ENCODE measurements at places on chromosomes 3 and 15.

DNA sequence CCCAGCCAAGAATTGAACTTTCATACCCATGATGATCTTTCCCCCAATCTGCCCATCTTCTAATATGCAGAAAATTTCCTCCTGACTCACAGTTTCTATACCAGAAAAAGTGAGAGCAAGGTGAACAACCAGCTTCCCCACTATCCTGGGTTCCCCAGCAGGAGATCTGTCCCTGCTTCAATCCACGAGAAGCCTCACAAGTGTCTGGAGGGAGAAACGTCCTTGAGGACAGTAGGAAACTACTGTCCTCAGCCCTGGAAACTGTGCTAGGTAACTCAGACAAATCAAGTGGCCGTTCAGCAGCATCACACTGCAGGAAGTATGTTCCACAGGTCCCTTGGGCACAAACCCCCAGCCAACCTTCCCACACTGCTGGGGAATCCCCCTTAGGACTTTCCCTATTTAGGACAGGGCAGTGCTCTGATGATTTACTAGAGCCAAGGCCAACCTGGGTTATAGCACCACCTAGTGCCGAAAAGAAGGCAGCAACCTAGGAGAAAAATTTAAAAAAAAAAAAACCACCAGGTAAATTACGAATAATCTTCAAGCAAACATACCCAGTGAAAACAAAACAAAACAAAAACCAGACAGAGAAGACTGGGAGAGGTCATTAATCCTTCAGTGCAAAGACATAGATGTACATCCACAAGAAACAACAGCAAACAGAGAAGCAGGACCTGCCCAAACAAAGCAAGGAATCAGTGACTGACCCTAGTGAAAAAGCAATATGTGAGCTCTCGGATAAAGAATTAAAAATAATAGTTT, 36.0 kb downstream of the MORC1 start:
- peaks cover 3% of the 10 kb centered on the region for H3K4me1 ChIP-seq
- H3K36me3 ChIP-seq = no peaks in the 10 kb centered on the region
- no peaks in the 10 kb centered on the region for H3K27me3 ChIP-seq
- peak; percentile 82 for DNase-seq
- no peak overlapping the region for H3K27ac ChIP-seq

GRCh38 chr3:134232151-134232550, 18.5 kb downstream of the RYK start:
- H3K27me3 ChIP-seq = no peaks in the 10 kb centered on the region
- H3K4me3 ChIP-seq = no peak overlapping the region
- H3K4me1 ChIP-seq = no peaks in the 10 kb centered on the region
- H3K27ac ChIP-seq = no peak overlapping the region

DNA sequence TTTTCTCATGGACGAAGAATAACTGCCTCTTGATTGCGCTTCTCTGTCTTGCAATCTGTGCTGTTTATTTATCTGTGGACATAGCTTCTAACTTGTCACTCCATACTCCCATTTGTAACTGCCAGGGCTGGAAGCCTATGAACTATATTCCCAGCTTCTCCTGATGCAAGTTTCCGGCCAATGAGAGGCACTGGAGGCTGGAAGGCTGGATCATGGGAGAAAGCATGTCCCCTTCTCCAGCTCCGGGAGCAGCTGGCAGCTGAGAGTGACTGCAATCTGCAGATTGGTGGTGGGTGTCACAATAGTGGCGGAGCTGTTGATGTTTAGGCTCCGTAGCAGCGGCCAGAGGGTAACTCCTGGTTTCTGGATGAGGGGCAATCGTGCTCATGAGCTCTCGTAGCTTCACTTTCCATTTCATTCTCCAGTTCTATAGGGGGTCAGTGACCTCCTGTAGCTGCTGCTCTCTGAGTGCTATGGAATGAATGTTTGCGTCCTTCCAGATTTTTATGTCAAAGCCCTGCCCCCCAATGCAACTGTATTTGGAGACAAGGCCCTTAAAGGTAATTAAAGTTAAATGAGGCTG, 35.7 kb upstream of the PCSK6 start:
- no peak overlapping the region for H3K4me3 ChIP-seq
- H3K27me3 ChIP-seq = peaks cover 51% of the 10 kb centered on the region
- H3K36me3 ChIP-seq = no peaks in the 10 kb centered on the region

DNA sequence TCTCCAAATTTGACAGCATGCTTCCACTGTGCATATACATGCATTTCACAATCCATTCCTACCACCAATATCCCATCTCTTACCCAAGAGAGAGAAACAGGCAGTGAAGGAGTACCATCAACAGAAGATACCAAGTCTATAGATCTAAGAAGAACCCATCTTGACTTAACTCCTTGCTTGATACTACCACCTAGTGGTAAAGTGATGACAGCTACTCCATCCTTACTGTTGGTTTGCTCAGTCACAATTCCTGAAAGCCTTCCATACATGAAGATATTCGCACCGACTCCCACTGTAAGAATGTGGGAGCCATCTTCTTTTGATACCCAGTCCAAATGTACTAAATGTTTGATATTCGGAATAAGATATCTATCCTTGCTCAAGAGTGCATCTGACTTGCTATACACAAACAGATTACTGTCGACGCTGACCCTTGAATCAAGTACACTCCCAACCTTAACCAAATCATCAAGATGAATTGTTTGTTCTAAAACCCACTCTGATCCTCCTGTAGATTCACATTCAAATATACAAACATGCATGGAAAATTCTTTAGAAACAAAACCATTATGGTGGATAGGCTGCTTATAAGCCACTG, 123.1 kb downstream of the DMXL2 start:
- no peak overlapping the region for H3K27ac ChIP-seq
- no peaks in the 10 kb centered on the region for H3K27me3 ChIP-seq
- H3K36me3 ChIP-seq = peaks cover 3% of the 10 kb centered on the region
- peak; percentile 44 for DNase-seq
- H3K4me1 ChIP-seq = no peaks in the 10 kb centered on the region

DNA sequence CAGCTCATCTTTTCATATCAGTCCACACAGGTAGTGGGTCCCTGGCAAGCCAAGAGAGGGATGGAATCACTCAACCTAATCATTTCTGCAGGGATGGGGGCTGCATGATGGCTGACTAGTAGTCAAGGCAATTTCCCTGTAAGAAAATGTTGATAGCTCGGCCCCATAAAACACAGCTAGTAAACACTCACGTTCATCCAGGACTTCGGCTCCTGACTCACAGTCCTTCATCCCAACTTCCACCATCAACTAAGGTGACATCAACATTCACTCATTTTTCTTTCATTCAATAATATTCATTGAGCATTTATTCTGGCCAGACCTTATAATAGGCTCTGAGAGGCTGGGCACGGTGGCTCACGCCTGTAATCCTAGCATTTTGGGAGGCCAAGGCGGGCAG, 4.4 kb upstream of the ACAP2 start:
- no peak overlapping the region for H3K4me3 ChIP-seq
- no peaks in the 10 kb centered on the region for H3K27me3 ChIP-seq
- H3K36me3 ChIP-seq = no peaks in the 10 kb centered on the region
- no peak overlapping the region for H3K27ac ChIP-seq
- DNase-seq = no peak
- H3K4me1 ChIP-seq = peaks cover 5% of the 10 kb centered on the region

DNA sequence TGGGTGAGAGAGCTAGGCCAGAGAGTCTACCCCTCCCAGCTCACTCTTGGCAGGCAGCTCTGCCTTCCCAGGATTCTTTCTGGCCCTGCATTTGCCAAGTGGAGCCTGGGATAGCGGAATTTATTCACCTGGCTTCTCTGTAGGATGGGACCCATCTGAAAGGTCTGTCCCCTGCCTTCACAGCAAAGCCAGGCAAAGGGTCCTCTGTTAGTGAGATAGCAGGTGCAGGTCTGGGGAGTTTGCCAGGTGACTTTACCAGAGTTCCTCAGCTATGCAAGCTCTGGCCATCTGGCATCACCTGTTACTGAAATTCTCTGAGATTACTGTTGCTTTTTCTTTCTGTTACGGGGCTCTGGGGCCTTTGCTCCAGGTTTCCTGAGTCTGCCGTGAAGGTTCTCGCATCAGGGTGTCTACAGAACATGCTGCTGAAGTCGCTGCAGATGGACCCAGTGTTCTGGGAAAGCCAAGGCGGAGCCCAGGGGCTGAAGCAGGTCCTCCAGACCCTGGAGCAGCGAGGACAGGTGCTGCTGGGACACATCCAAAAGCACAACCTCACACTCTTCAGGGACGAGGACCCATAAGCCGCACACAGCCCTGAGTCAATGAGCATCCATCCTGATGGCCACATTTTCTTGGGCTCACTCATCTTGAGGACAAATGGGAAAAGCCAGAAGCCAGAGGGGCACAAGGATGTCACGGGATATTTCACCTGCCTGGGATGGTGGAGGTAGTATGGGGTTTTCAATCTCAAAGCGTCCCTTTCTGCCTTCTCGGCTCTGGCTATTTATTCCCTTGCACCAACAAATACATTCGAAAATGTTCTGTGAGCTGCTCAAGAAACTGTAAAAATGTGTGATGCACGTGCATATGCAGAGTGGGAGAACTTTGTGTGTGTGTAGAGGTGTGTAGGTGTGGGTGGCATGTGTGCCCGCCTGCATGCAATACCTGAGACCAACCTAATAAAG, 49.8 kb downstream of the POMGNT2 start:
- H3K4me1 ChIP-seq = no peaks in the 10 kb centered on the region
- H3K36me3 ChIP-seq = no peaks in the 10 kb centered on the region
- no peak for DNase-seq
- no peak overlapping the region for H3K27ac ChIP-seq
- peaks cover 21% of the 10 kb centered on the region for H3K27me3 ChIP-seq

GRCh38 chr15:76328958-76329357, 7.6 kb upstream of the ISL2 start:
- H3K36me3 ChIP-seq = no peaks in the 10 kb centered on the region
- H3K4me3 ChIP-seq = no peak overlapping the region
- DNase-seq = no peak
- no peaks in the 10 kb centered on the region for H3K27me3 ChIP-seq
- no peak overlapping the region for H3K27ac ChIP-seq
- peaks cover 2% of the 10 kb centered on the region for H3K4me1 ChIP-seq

GRCh38 chr3:134057654-134058110, 28.0 kb upstream of the SLCO2A1 start:
- no peak for DNase-seq
- H3K27ac ChIP-seq = no peak overlapping the region
- H3K4me1 ChIP-seq = no peaks in the 10 kb centered on the region
- H3K36me3 ChIP-seq = no peaks in the 10 kb centered on the region
- peaks cover 3% of the 10 kb centered on the region for H3K27me3 ChIP-seq

GRCh38 chr3:133570139-133570936, 3.1 kb upstream of the CDV3 start:
- peak overlapping the region; percentile 100 for H3K27ac ChIP-seq
- H3K27me3 ChIP-seq = no peaks in the 10 kb centered on the region
- no peak overlapping the region for H3K4me3 ChIP-seq
- H3K36me3 ChIP-seq = peaks cover 5% of the 10 kb centered on the region
- peaks cover 9% of the 10 kb centered on the region for H3K4me1 ChIP-seq
- DNase-seq = peak; percentile 79

- no peak overlapping the region for H3K27ac ChIP-seq
- no peak overlapping the region for H3K4me3 ChIP-seq
- no peaks in the 10 kb centered on the region for H3K4me1 ChIP-seq
- DNase-seq = no peak
- no peaks in the 10 kb centered on the region for H3K36me3 ChIP-seq
These were observed 674.1 kb downstream of the CADM2 start for GRCh38 chr3:85632921-85633320.

GRCh38 chr3:99559196-99559595, 79.2 kb upstream of the COL8A1 start:
- no peak for DNase-seq
- no peaks in the 10 kb centered on the region for H3K27me3 ChIP-seq
- no peak overlapping the region for H3K4me3 ChIP-seq
- H3K36me3 ChIP-seq = no peaks in the 10 kb centered on the region
- no peaks in the 10 kb centered on the region for H3K4me1 ChIP-seq

- no peaks in the 10 kb centered on the region for H3K36me3 ChIP-seq
- no peak overlapping the region for H3K27ac ChIP-seq
- no peaks in the 10 kb centered on the region for H3K4me1 ChIP-seq
- H3K27me3 ChIP-seq = no peaks in the 10 kb centered on the region
These were observed 502.9 kb downstream of the GABRG3 start for GRCh38 chr15:27473845-27474244.

DNA sequence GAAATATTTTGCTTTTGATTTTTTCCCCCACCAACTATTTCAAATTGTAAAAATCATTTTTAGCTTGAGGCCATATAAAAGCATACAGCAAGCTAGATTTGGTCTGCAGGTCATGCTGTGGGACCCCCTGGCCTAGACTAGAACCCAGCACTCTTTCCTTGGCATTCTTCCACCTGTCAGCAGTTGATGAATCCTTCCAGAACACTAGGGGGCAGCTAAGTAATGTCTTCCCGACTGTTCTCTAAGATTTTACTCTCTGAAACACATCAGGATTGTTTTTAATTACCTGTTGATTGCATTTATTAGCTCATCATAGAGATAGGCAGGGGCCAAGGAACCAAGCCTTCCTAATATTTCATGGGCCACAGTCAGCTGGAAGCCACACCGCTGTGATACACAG, 174.5 kb downstream of the CACNA1D start:
- H3K27me3 ChIP-seq = peaks cover 28% of the 10 kb centered on the region
- no peak overlapping the region for H3K27ac ChIP-seq
- no peaks in the 10 kb centered on the region for H3K4me1 ChIP-seq
- DNase-seq = no peak
- H3K4me3 ChIP-seq = no peak overlapping the region

GRCh38 chr3:123559040-123559861, 25.6 kb downstream of the HACD2 start:
- H3K27ac ChIP-seq = no peak overlapping the region
- H3K4me3 ChIP-seq = no peak overlapping the region
- H3K27me3 ChIP-seq = no peaks in the 10 kb centered on the region
- peaks cover 2% of the 10 kb centered on the region for H3K4me1 ChIP-seq

DNA sequence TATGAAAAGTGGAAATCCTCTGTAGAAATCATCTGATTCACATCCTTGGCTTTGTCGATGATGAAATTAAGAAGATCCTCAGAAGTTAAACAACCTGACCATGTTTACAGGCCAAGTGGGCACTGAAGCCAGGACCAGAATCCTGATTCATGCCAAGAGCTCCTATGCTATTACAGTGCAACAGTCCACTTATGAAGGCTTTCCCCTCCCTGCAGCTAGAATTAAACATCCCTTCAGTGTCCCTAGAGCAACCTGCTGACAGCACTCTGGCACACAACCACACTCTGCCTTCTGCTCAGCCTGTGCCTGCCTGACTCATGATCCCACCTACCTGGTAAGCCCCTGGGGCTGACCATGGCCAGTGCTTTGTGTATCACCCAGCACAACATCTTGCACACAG, 33.8 kb downstream of the TXNRD3 start:
- no peaks in the 10 kb centered on the region for H3K27me3 ChIP-seq
- peaks cover 6% of the 10 kb centered on the region for H3K4me1 ChIP-seq
- no peak overlapping the region for H3K4me3 ChIP-seq
